Peyer's patch (tissue), 4 donors: ENCODE measurements at places on chromosomes 6 and 20.

- no peak for DNase-seq
Measured at GRCh38 chr6:134309983-134310605, 7.8 kb downstream of the SGK1 start.

DNA sequence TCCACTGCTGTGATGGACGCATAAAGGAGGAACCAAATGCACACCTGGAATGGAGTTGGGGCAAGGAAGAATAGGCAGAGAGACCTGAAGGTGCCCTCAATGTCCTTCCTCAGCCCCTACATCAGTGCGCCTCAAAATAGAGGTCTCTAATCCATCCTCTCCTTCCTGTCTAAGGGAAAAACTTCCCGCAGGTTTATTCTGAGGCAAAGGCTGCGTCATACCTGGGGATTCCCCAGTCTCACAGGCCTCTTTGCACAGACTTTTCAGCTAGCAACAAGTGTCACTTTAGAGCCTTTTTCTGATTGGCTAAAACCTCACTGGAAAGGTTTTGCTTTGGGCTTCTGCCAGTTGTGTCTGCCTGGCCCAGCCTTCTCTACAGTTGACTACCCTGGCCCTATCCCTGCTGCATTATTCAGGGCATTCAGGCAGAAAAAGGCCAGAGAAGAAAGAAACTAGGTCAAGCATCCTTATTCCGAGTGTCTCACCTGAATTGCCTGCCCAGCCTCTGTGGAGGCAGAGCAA lies 1.8 kb upstream of the HLA-DQB1 start:
- peak; percentile 77 for DNase-seq

DNA sequence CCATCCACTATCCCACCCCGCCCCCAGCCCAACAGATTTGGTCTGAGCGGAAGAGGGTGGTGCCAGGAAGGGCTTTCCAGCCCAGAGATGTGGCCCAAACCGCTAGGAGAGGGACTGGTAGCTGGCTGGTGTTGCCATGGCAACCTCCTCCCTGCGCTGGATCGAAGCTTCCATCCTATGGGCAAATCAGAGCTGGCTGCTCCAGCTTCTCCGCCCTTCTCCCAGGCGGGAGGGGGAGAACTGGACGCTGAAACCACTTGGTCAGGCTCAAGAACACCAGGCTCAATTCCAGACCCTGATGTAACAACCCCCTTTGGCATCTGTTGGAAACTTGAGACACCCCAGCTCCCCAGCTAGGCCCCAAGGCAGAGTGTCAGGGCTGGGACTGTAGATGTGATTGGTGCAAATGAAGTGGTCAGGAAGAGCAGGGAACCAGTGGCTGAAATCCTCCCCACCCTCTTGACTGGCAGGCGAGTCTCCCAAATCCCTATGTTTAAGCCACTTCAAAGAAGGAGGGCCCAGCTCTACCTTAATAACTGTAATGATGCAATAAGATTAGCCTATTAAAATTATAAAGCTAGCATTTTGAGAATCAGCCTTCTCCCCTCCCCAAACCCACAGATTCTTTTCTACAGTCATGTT lies 4.2 kb downstream of the RIMS4 start:
- no peak for DNase-seq

- no peak for DNase-seq
Measured at GRCh38 chr6:106460481-106460880, 100.0 kb downstream of the CRYBG1 start.

DNA sequence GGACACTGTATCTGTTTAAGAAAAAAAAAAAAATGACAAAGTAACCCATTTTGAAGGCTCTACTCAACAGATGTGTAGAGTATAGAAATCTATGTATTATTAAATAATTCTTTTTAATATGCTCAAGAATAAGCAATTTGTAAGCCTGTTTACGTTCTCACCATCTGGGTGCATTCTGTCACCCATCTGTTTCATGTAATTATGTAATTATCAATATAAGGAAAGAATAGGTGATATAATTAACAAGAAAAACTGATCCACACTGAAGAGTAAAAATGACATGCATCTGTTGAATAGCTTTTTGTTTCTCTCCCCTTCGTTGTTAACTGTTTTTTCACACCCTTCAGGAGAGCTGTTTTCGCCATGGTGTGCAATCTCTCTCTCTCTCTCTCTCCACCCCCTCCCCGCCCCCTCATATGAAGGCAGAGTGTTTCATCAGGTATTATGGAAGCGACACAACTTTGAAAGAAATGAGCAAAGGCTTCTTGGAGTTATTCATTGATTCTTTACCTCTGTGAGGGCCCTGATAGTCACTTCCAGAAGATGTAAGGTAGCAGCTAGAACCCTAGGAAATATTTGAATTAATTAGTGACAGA lies 154.3 kb upstream of the INSM1 start:
- DNase-seq: no peak

DNA sequence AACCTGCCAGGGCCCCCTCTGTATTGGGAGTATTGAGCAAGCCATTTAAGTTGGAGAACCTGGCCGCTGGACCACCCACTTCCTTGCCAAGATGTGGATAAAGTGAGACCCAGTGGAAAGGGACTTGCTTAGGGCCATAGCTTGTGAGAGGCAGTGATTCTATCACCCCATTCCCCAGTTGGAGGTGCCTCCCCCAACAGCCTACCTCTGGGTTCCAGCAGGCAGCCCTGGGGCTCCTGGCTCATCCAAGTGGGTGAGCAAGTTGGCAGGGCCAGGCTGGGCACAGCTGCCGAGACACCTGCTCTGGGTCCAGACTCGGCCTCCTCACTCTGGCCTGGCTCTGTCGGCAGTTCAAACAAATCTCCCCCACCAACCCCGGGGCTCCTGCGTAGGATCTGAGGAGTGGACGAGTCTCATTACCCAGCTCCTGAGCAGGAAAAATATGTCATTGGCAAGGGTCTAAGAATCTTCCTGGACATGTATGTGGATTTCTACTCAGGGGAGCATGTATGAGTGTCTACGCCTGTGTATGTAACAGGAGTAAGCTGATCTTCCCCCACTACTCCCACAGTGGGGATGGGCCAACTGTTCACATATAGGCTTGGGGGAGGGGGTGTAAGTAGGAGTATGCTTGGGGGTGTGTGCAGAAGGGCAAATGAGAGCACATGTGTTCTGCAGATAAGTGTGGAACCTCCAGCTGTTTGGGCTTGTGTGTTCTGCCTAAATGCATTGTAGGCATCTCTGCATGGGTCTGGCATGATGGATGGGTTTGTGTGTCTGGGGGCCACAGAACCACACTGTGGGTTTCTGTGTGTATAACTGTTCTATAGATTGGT lies 1.9 kb downstream of the ID1 start:
- peak; percentile 57 for DNase-seq

DNA sequence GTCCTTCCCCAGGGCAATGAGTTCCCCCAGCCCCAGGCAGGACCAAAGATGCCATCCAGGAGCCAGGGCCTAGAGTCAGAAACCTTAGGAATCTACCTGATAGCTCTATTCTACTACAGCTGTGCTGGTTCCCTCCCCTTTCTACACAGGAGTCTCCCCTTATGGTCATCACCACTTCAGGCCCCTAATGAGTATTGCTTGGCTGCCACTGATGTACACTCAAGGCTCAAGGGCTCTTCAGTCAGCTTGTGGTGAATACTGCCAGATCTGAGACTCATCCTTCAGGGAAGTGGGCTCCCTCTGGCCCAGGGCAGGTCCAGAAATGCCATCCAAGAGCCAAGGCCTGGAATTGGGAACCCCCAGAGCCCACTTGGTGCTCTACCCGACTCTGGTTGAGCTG lies 248.6 kb downstream of the ALDH8A1 start:
- DNase-seq: no peak

DNA sequence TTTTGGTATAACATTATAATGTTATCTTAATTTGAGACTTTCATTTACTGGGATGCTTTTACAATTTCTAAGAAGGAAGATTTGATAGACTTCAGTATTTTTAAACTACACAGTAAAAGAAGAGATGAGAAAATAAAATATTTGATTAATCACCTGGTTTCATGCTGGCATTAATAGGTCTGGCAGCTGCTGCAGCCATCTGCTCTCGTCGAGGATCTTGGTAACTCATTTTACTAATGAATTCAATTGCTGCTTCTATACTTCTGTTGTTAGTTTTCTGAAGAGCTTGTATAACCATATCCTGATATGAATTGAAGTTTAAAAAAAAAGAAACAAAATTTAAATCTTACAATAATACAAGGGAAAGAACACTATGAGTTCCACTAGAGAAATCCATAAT lies 23.0 kb downstream of the LATS1 start:
- DNase-seq: no peak

DNA sequence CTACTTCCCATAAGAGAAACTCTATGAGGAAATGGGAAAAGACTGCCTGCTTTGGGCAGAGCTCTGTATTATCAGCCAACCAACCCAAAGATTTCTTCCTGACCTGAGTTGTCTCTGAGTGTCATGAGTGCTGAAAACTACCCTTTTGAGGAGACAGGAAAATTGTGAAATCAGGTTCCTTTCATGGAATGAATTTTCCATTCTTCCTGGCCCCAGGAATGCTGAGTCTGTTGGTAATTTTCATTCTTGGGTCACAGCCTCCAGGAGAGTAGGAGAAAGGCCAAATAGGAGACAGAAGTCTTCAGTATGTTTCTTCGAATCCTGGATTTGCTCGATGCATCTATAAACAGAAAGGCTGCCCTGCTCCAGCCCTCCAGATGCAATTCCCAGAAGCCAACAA lies 53.6 kb downstream of the SCML4 start:
- DNase-seq: no peak

DNA sequence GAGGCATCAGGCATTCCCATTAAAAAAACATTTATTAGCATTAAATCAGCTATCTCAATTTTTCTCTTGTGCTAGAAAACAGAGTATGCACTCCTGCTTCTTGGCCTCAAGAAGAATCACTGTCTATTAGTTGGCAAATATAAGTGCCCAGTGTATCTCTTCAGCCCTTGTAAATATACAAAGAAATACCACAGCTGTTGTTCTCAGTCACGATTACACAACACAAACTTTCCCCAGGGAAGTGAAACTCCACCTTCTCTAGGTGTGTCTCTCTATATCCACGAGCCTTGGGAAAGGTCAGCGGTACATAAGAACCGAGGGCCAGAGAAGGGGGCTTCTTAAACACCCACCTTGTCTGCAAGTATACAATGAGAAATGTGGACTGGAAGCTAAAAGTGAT lies 194.7 kb downstream of the PKHD1 start:
- DNase-seq: no peak

DNA sequence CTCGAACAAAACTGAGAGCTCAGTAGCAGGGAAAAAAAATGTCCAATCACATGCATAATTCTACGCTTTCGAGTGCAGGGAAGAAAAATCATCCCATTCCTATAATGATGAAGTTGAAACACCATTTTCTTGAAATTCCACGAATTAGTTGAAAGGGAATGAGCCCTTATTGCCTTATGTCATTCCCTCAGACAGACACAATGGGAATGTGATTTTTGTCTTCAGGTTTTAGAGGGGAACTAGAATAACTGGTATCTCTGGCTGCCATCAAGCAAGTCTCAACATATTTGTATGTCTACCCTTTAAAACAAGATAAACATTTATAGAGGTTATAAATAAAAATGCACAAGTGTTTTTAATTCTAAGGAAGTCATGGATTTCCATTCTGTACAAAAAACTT lies 87.9 kb downstream of the KIF13A start:
- no peak for DNase-seq

GRCh38 chr20:25015986-25016385 lies 23.4 kb upstream of the APMAP start:
- peak; percentile 10 for DNase-seq

GRCh38 chr6:496649-497048 lies 105.1 kb downstream of the IRF4 start:
- DNase-seq: no peak

GRCh38 chr20:43942201-43942590 lies 27.5 kb downstream of the TOX2 start:
- no peak for DNase-seq
